ENCODE measurements at places on chromosomes 11 and 22.
A peak's percentile ranks its signal among the peaks of the same experiment; 100 is the strongest.

GRCh38 chr11:94546886-94547285 lies 3.2 kb downstream of the FUT4 start:
- no peak for DNase-seq

DNA sequence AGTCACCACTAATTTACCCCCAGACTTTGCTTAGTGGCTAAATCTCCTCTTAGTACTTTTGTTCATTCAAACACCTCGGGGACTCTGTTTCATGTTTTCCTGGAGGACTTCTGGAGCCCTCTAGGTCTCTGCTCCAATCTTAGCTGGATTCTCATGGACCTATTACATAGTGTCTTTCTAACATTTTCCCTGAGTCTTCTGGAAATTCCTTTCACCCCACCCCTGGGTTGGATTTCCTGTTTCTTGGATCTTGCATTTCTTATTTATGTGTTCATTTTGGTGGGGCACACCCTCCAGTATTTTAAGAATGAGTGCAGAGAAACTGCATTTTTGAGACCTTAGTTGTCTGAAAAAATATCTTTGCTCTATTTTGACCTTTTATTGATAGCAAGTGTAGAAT lies 220.1 kb downstream of the BLID start:
- no peak for DNase-seq

DNA sequence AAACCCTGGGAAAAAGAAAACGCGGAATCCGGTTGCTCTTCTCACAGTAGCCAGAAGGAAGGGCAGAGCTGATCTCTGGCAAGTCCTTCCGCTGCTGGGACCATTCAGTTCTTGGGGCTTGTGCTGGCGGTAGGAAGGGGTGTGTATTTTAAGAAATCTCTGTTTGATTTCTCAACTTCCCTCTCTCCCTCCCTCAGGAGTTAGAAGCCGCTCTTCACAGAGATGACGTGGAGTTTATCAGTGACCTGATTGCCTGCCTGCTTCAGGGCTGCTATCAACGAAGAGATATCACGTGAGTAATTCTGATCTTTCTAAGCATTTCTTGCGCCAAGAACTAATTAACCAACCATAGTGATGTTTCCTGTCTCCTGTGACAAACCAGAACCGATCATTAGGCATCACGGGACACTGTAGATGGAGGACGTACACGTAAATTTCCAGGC lies 85.9 kb upstream of the SLC25A18 start:
- no peak for DNase-seq

GRCh38 chr22:37068859-37069258 lies 17.3 kb downstream of the KCTD17 start:
- DNase-seq = no peak

DNA sequence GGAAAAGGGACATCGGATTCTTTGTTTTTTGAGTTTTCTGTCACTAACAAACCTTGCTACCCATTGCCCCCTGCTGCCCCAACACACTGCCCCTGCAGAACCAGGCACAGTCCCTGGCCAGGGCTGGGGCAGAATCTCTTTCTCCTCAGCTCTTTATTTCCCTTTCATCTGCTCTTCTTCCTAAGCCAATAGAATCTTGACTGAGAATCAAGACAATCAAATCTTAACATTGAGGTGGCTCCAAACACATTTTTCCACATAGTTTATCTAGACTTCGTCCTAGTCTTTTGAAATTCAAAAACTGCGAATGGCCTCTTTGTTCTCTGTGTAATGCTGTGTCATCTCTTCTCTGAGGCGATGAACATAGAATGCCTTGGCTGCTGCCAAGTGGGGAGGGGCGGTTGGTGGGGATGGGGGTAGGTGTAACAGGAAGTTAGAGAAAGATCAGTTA lies 16.1 kb upstream of the NTM start:
- no peak for DNase-seq

DNA sequence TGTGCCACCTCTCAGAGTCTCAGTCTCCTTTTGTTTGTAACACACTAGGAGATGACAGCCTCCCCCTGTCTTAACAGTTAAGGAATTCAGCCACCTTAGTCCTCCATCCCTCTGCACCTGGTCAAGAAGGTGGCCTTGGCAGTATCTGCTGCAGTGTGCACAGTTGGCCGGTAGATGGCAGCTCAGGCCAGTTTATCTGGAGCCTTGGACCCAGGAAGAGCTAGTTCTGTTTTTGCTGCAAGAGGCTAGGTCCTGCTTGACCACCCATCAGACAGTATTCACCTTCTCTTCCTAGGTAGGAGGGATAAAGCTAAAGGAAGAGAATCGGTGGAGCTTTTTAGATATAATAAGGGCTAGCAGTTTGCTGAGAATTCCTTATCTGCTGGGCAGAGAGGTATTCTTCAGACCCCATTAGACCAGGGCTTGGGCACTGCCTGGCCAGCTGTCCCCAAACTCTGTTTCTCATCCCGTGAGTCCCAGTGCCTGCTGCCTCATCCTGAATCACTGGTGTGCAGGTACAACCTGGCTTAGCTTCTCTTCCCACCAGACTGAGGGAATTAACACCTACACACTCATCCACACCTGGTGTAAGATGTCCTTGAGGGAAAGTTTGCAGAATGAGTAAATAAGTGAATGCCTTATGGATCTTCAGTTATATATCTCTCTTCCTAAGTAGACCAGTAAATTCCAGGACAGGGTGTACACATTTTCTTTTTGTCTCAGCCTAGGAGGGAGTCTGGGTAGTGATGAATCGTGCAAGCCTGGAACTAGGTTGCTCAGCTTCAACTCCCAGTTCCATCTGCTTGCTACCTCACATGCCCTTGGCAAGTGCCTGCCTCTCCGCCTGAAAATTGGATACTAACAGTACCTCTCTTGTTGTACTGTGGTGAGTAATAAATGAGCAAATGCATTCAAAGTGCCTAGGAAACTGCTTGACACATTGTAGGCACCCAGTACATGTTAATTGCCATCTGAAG lies 70.8 kb upstream of the NARS2 start:
- peak; percentile 65 for DNase-seq

GRCh38 chr11:65615950-65616574 lies 486 bp downstream of the PCNX3 start:
- no peak for DNase-seq

- DNase-seq = no peak
These were observed 12.8 kb downstream of the XRRA1 start for GRCh38 chr11:74936087-74936486.

DNA sequence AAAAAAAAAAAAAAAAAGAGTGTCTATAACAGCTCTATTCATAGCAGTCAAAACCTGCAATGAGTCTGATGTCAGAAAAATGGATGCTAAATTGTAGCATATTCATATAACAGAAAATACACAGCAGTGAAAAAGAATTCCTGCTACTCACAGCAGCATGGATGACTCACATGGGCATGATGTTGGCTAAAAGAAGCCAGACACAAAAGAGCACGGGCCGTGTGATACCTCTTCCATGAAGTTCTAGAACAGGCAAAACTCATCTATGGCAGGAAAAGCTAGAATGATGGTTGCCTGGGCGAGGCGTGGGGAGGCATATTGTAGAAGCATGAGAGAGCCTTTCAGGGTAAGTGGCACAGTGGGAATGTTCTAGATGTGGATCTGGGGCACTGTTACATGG lies 18.9 kb downstream of the PLAAT3 start:
- DNase-seq = no peak

DNA sequence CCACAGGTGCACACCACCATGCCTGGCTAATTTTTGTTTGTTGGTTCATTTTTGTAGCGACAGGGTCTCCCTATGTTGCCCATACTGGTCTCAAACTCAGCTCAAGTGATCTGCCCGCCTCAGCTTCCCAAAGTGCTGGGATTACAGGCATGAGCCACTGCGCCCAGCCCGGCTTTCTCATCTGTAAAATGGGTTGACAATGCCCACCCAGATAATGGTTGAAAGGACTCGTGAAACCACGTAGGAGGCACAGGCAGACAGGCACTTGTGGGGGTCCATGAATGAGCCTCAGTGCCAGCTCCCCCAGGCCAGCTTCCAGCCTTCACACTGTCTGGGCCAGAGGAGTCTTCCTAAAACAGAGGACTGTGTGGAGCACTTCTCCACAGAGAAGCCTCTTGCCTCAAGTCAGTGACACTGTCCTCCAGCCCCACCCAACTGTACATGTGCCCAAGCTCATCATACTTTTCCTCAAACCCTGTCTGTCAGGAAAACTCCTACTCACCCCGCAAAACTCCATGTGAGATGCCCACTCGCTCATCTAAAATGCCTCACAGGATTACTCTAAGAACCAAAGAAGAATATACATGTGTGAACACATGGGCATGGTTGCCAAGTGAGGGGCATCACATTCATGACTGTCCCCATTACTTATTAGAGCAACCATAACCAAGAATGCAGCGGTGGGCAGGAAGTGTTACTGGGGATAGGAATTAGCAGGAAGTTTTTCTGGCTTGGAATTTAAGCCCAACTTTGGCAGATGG lies 32.1 kb upstream of the WNT7B start:
- no peak for DNase-seq

DNA sequence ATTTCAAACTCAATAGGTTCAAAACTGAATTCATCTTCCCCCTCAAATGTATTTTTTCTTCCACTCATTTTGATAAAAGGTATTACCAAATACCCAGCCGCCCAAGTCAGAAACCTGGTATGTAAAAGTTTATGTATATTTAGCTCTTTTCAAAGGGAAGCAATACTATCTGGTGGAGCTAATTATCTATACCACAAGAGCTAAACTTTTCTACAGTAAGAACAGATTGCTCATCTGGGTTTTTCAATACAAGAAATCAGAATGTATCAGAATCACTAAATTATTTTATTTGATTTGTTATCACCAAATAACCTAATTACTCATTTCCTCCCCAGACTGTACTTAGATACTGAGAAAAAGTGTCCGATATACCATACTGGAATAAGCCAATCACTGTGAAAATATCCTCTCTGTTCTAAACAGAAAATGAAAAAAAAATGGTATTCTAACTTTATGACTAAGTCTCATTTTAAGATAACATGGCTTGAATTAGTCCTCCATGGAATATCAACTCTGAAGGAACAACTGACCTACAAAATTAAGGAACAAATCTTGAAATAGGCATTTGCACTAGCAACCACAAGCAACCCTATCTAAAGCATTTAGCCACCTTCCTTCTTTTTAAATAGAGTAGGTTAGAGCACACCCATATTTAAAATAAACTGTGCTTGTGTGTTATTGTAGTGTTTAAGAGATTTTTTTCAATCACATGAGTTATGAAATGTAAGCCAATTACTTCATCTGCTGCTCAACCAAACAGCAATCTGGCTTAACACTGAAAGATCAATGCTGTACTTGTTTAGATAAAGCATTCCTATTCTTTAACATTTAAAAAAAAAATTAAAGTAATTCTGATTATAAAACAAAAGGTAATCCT lies 35.0 kb downstream of the RDX start:
- no peak for DNase-seq

GRCh38 chr22:27791159-27791858 lies 10.2 kb downstream of the MN1 start:
- no peak for DNase-seq

GRCh38 chr22:33227791-33228190 lies 169.6 kb upstream of the SYN3 start:
- DNase-seq = no peak

GRCh38 chr11:73939096-73939495 lies 11.7 kb upstream of the DNAJB13 start:
- no peak for DNase-seq

DNA sequence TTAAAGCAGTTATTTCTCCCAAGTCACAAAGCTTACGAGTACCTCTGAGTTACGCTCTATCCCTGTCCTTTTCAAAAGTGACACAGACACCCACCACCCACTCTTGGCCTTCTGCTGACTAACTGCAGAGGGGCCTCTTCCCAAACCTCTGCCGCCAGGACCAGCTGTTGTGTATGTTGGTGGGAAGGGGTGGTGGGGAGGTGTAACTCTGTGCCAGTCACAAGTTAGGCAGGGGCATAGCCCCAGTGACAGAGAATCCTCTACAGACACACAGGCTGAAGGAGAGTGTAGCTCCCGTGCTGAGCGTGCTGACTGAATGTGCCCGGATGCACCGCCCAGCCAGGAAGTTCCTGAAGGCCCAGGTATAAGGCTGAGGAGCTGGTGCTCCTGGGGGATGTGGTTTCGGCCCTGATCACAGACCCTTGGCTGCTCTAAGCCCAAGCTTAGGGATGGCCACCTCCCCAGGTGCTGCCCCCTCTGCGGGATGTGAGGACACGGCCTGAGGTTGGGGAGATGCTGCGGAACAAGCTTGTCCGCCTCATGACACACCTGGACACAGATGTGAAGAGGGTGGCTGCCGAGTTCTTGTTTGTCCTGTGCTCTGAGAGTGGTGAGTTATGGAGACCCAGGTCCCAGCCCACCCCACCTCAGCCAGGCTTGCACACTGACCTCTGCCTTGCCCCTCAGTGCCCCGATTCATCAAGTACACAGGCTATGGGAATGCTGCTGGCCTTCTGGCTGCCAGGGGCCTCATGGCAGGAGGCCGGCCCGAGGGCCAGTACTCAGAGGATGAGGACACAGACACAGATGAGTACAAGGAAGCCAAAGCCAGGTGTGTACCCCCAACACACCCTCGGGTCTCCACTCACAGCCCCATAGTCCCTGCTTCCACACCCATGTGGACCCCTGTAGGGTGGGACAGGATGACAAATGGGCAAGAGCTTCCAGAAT lies 4.9 kb downstream of the RIC8A start:
- DNase-seq = no peak

DNA sequence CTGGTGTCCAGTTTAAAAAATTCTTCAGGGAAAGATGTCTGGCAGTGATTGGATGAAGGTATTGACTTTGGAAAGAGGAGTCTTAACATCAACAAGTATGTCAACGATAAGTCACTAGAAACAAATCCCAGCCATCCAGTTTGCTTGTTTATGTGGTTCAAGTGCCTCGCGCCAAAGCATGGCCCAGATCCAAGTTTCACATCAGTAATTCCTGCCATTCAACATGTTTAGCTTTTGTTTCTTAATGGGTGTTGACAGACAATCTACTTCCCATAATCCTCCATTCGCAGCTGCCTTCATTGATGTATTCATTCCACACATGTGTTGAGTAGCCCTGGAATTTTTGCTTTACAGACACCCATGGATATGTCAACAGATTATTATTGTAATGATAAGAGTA lies 77.8 kb downstream of the UBASH3B start:
- DNase-seq = no peak

GRCh38 chr11:6708876-6709275 lies 25.7 kb upstream of the MRPL17 start:
- DNase-seq = no peak

- no peak for DNase-seq
These were observed 4.6 kb upstream of the CERK start for GRCh38 chr22:46742576-46743221.

DNA sequence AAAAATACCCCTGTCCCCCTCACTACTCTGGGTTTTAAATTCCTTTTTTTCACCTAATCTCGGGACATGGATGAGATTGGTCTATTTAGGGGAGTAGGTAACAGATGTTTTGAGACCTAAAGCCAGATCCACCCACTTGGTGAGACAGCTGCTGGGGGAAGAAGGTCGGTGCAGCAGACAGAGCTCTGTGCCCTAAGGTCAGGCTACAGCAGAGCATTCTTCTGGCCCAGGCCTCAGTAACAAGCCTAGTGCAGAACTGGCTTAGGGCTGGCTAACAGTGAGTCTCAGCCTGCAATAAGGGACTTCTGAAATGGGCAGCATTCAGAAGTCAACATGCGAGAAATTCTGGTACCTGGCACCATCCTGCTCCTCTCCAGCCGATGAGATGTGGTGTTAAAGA lies 444.9 kb upstream of the KIRREL3 start:
- no peak for DNase-seq

Measured in stimulated activated CD4-positive, alpha-beta T cell treated with anti-CD3 and anti-CD28 coated beads, Interleukin-4, amount 100 ng/mL, for 24 hours (primary cell).